ENCODE measurements at places on chromosomes 2 and 18.

DNA sequence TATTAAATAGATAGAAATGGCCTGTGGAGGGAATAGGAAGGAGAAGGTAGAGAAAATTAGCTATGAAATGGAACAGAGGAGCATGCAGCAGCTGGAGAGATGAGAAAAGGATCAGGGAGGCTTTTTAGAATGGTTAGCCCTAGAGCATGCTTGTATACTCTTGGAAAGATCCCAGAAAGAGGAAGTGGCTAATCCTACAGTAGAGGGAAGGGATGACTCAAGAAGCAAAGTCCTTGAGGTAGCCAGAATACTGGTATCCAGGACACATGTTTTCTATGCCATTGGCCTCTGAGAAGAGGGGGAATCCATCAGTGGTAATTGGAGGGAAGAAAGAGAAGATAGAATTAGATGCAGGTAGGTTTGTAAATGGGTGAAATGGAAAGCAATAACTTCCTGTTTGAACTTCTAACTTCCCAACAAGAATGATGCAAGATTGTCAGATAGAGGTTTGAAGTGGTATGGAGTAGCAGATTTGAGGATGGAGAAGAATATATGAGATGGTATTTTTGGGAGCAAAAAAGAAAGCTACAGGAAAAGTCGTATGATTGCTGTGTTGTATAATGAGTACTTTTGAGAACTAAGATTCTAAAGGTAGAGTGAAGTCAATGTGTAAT lies 17.1 kb upstream of the OSBPL6 start:
- DNase-seq = peak; percentile 46

GRCh38 chr2:38128653-38129052 lies 52.7 kb upstream of the CYP1B1 start:
- DNase-seq = peak; percentile 65

DNA sequence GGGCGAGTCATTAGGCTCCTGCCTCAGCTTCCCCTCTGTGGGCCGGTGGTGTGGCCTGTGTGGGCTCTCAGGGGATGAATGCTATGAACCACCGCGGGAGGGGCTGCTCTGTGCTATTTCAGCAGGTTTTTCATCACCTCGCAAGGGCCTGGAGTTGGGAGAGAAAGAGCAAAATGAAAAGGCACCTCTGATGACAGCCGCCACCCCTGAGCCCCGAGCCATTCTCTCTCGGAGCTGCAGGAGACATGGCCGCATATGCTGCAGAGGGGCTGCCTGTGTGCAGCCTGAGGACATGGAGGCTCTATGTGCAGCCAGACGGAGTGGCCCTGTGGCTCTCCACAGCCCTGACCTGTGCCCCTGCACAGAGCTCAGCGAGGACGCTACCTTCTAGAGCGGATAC lies 96.2 kb upstream of the CTDP1 start:
- DNase-seq = no peak

DNA sequence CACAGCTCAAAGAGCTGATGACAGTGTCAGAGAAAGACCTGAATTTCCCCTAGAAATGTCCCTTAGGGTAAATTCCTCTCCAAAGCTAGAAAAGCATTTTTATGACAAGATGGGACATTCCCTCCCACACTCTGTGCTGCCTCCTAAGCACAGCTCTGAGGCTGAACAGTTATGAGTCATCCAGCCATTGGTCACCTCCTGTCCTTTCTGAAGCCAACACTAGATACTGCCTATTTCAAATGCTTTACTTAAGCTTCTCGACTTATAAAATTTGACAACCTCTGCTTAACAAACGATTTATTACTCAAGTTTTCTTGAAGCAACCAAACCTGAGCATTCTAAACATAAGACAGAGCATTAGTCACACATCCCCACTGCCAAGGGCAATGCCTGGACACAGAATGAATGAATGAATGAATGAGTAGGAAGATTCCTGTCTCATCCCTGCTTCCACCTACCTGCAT lies 35.4 kb downstream of the B4GALT6 start:
- DNase-seq = peak; percentile 65

DNA sequence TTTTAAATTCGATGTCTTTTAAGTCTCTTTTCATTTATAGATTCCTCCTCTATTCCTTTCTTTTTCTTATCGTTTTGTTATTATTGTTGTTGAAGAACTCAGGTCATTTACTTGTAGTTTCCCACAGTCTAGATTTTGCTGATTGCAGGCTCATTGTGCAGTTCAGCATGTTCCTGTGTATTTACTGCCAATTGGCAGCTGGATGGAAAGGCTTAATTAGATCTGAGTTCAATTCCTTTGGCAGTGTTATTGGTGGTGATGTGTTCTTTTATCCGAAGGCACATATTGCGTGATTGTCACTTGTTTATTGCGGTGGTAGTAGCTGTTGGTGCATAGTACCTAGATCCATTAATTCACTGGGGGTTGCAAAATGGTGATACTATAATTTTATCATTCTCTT lies 180.7 kb downstream of the BABAM2 start:
- DNase-seq = no peak

- no peak for DNase-seq
Measured at GRCh38 chr2:209094221-209094620, 329.6 kb upstream of the MAP2 start.

- DNase-seq = no peak
Measured at GRCh38 chr2:127818794-127819425, 7.9 kb upstream of the WDR33 start.

GRCh38 chr2:42410742-42411514 lies 49.9 kb upstream of the COX7A2L start:
- no peak for DNase-seq

- DNase-seq = no peak
Measured at GRCh38 chr2:103860016-103860415, 993.9 kb upstream of the POU3F3 start.

- DNase-seq = no peak
Measured at GRCh38 chr2:44663471-44664073, 277.9 kb upstream of the SIX3 start.

GRCh38 chr2:59425247-59425646 lies 1128.2 kb downstream of the BCL11A start:
- no peak for DNase-seq

GRCh38 chr2:157093666-157094065 lies 163.8 kb upstream of the GALNT5 start:
- DNase-seq = no peak

DNA sequence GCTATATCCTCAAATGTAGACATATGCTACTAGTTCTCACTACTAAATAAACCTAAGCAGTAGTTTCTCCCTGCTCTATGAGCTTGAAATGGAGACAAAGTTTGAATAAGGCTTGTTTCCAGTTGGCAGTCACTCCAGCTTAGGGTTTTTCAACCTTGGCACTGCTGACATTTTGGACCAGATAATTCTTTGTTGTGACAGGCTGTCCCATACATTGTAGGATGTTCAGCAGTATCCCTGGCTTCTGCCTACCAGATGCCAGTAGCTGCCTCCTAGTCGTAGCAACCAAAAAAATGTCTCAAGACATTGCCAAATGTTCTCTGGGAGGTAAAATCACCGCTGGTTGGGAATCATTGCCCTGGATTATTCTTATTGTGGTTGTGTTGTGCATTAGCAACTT lies 182.7 kb upstream of the PARD3B start:
- DNase-seq = no peak

DNA sequence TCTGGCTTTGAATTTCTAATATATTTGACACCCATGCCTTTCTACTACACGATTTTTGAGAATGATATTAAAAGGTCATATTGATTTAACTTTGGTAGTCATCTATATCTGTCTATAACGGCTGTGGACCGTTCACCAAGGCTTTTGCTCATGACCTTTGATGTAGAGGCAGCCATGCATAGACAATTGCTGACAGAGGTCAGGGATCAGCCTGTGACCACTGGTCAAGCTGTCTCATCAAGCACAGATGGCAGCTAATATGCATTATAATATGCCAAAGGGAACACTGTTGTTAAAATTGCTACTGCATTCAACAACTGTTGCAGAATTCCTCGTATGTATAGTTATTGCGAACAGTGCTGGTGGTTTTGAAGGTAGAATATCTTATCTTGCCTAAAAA lies 323.9 kb upstream of the DSEL start:
- DNase-seq = no peak

DNA sequence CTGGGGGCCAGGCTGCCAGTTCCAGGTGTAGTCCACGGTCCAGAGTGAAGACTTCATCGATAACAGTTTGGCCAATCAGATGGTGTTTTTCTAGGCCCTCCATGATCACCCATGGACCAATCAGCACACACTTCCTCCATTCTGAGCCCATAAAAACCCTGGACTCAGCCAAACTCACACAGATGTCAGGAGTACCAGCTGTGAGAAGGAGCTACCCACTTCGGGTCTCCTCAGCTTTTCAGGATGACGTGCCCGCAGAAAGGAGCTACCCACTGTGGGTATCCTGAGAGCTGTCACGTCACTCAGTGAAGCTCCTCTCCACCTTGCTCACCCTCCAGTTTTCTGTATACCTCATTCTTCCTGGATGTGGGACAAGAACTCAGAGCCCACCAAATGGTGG lies 210.0 kb upstream of the RASGRP3 start:
- DNase-seq = no peak

- no peak for DNase-seq
Measured at GRCh38 chr2:62325398-62325797, 129.5 kb downstream of the B3GNT2 start.

GRCh38 chr2:144137705-144138428 lies 382.1 kb downstream of the ZEB2 start:
- DNase-seq = no peak

- peak; percentile 87 for DNase-seq
Measured at GRCh38 chr2:229392196-229392595, 121.1 kb upstream of the PID1 start.

DNA sequence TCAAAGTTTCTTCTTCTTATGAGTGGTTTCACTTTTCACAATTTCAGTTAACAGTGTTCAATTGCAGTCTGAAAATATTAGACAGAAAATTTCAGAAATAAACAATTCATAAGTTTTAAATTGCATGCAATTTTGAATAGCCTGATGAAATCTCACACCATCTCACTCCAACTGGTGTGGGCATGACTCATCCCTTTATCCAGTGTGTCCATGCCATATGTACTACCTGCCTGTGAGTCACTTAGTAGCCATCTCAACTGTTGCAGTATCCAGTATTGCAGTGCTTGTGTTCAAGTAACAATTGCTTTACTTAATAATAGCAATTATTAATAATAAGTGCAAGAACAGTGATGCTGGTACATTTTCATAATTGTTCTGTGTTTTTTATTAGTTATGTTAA lies 1202.5 kb downstream of the DSC3 start:
- DNase-seq = peak; percentile 73

- peak; percentile 82 for DNase-seq
Measured at GRCh38 chr2:133200684-133201421, 367.4 kb downstream of the NCKAP5 start.

DNA sequence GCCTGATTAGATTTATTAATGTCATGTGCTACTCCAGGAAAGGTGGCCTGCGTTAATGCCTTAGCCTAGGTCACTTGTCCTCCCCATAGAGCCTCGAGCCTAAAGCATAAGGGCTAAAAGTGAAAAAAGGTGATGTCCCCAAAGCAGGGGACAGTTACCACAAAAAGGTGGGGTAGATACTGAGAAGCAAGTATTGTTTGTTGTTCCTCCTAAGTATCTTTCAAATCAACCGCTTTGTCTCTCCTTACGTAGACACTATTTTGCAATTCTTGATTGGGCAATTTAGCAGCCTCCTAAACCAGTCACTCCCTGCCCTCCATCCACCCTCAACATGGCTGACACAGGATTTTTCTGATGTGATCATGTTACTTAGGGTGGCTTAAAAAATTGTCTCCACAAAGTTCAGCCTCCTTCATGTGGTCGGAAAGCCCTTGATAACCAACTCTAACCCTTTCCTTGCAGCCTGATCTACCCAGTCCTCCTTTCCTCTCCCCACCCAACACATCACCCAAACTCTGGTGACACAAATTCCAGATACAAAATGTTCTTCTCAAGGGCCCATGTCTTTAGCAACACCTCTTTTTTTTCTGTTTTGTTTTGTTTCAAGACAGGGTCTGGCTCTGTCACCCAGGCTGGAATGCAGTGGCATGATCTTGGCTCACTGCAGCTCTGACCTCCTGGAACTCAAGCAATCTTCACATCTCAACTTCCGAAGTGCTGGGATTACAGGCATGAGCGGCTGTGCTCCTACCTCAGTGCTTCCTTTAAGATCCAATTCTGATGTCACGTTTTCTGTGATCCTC lies 6.9 kb downstream of the INHA start:
- peak; percentile 49 for DNase-seq

DNA sequence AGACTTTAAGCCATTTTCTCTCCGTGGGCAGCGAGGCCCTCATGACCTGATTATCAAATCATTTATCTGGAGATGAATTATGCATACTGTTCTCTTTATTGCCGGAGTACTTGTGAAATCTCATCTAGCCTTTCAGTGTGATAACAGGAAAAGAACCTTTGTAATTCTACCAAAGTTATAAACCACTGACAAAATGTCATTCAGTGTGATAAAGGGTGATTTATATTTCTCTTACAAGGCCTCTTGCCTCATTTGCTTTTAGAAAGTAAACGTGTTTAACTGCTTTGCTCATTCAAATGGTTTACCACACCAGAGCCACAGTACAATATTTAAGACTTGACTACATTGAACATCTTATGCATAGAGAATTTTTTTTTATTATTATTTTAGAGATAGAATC lies 13.8 kb downstream of the MTCL1 start:
- DNase-seq = no peak

- DNase-seq = no peak
Measured at GRCh38 chr18:55073116-55073515, 113.9 kb upstream of the CCDC68 start.

DNA sequence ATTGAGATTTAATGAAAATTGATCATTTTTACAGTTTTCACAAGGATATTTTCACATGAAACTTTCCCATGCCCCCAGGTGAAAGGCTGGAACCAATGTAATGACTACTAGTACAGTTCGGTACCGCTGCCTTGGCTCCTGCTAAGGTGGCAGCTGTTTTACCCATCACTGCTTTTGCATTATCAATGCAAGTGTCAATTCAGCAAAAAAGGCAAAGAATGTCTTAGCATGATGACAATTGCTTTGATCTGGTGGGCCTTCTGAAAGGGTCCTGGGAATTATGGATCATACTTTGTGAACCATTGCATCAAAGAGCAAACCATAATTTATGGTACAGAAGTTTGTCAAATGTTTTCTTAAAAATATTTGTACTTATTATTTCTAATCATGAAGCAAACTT lies 107.2 kb downstream of the KYNU start:
- no peak for DNase-seq

DNA sequence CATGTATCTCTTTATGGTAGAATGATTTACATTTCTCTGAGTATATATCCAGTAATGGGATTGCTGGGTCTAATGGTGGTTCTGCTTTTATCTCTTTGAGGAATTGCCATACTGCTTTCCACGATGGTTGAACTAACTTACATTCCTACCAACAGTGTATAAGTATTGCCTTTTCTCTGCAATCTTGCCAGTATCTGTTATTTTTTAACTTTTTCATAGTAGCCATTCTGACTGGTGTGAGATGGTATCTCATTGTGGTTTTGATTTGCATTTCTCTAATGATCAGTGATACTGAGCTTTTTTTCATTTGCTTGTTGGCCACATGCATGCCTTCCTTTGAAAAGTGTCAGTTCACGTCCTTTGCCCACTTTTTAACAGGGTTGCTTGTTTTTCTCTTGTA lies 55.1 kb downstream of the CYTIP start:
- DNase-seq = no peak
